ENCODE measurements at places on chromosomes 11 and 22. TPM values are rescaled to one million over a fixed set of nuclear protein-coding genes. Genes with fewer than 3 reads are reported as not detected.

PATE1 gene
- not detected for total RNA-seq

DNA sequence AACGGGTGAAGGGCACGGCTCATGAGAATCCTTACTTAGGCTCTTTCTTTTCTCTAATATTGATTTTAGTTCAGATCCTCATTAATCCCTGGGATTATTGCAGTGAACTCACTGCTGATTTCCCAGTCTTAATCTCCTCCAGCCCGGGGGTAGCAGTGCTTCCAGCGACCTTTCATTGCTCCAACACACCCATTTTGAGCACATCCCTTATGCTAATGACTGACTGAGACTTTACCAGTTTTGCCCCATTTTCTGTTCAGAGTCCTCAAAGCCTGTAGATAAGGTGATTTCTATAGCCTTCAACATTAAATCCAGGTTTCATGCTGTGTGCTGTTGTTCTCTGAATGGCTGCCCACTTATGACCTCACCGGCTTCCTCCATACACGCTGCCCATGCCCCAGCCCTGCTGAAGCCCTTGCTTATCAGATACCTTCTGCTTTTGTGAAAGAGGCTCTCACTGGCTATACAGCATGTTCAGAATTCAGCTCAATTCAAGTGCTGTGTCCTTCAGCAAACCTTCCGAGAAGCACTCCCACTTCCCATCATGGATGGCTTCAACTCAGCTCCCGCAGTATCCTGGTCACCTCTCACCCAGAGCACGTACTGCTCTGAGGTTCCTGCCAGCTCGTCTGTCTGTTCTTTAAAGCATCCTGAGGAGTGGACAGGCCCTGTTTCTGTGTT lies 49.0 kb downstream of the PPFIA1 start:
- no peak for DNase-seq

- no peak for DNase-seq
Observed at GRCh38 chr22:47408409-47408808, 646.0 kb downstream of the TBC1D22A start.

GRCh38 chr22:31826443-31826842 lies 72.6 kb downstream of the DEPDC5 start:
- no peak for DNase-seq

DNA sequence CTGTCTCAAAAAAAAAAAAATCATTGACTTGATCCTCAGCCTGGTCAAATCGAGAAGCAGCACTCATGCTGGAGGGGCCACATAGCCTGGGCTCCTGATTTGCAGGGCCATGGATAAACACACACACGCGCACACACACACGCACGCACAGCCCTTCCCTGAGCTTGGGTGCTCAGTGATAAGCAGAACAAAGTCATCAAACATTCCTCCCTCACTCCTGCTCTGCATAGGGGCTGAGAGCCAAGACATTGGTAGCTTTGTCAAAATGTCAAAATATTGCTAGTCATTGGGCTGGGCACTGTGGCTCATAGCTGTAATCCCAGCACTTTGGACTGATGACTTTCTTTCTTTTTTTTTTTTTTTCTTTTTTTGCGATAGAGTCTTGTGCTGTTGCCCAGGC lies 34.0 kb upstream of the A4GALT start:
- DNase-seq = no peak

CCDC73 gene
- total RNA-seq = not detected

DNA sequence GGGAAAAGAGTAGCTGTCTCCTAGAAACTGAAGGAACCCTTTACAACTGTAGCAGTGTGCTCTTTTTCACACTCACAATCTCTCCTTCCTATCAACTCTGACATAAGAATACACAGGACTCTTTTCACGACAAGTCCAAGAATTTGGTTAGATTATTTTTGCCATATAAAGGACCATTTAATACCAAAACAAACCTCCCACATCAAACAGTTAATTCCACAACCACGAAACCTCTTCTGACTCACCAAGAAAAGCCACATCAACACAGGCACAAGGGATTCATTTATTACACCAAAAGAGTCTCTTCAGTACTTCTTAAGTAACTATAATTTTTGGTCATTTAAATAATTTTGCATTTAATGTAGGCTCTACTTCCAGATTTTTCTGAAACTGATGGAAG lies 222.6 kb upstream of the PITPNB start:
- DNase-seq = no peak

DNA sequence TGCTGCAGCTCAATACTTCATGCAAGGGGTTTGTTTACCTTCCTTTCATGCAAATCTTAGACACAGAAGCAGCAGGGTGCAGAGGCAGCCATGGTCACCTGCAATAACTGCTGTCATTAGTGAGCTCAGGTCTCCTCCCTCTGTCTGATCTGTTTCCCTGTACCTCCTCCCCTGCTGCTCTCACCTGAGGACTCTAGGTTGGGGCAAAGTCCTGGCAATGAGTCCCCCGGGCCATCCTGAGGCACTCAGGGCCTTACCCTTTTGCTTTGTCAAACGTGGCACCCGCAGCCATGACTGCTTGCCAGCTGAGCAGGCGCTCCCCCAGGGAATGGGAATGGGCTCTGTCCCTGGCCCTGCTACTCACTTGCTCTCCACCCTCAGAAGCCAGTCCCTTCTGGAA lies 3.9 kb downstream of the LRRC10B start:
- no peak for DNase-seq

- DNase-seq = no peak
Observed at GRCh38 chr22:47366026-47366767, 603.7 kb downstream of the TBC1D22A start.

OR4A16 gene
- total RNA-seq = not detected

- no peak for DNase-seq
Observed at GRCh38 chr11:11989774-11990744, 18.4 kb downstream of the DKK3 start.

- DNase-seq = no peak
Observed at GRCh38 chr11:90135016-90135415, 553 bp downstream of the NAALAD2 start.

DNA sequence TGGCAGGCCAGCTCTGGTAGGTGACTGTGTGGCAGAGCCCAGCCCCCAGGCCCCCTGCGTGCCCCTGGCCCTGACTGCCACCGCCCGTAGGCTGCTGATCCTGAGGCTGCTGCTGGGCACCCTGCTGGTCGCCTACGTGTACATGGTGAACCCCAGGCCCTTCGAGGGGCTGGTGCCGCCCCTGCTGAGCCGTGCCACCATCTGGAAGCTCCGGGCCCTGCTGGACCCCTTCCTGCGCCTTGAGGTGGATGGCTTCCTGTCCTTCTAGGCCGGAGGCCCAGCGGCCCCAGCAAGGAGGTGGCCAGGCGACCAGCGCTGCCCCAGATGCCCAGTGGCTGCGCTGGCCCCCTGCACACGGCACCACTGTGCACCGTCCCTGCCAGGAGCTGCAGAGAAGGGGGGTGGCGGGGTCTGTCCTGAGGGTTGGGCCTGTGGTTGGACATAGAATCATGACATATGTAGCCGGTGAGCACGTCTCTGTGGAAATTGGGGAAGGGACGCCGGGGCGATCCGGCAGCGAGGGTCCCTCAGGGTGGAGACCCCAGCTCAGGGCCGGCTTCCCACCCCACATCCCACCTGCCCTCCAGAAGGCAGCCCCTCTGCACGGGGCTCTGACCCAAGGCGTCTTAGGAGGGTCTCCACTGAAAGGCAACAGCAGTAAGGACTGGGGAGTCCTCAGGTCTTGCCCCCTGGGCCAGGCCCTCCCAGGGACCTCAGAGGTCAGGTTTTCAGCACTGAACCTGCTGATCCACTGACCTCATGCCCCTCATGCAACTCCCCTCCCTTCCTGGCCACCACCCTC lies 185.4 kb downstream of the IGLL1 start:
- DNase-seq = no peak

DNA sequence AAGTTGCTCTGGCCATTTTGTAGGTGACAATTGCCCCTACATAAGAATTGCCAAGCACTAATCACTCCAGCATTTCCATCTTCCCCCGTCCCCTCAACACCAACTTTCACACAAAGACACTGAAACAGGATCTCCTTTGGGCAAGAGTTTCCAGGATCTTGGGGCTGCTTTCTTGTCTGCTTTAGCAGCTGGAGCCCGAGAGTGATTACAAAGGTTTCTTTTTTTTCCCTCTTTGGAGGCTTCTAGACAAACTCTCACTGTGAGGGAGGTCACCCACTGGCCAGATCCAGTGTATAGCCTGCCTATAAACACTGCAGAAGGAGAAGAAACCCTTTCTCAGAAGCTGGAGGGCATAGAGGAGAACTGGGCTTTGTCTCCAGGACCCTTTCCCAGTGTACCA lies 92.5 kb downstream of the APIP start:
- no peak for DNase-seq

POU2AF2 gene
- not detected for total RNA-seq

- no peak for DNase-seq
Observed at GRCh38 chr11:44637487-44637886, 72.0 kb downstream of the CD82 start.

- DNase-seq = no peak
Observed at GRCh38 chr11:57095417-57095816, 86.3 kb upstream of the LRRC55 start.

- DNase-seq = no peak
Observed at GRCh38 chr22:35717572-35717971, at the start of gene APOL5. TSS of gene APOL5 (plus strand) at chr22:35717872. CDS start at chr22:35717872, 0 bp downstream.

GRCh38 chr11:19670030-19670791 lies 42.4 kb upstream of the NAV2 start:
- DNase-seq = no peak

DNA sequence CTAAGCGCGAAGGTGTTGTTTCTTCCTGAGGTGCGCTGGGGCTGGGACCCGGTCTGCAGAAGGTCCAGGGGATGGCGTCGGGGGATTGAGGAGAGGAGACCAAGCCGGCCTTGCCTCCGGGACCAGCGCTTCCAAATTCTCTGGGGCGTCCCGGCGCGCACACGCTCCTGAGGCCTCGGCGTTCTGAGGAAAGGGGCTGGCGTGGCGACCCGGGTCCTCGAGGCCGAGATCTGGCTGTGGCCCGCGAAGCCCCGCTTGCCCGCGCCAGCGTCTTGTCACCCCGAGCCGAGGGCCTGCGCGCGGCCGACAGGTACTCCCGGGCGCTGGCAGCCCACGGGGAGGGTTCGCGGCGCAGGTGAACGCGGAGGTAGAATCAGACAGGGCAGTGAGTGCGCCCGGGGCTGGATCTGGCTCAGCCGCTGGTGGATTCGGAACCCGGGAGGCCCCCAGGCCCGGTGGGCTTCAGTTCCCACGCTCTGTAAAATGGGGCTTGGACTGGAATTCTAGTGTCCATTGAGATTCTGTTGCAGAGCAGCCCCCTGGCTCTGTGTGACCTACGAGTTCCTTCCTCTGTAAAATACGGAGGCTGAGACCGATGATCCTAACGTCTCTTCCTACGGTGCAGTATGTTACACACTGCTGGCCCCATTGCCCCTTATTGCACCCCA lies 14.7 kb downstream of the SSH3 start:
- DNase-seq = no peak

- no peak for DNase-seq
Observed at GRCh38 chr22:45197606-45198462, 34.1 kb downstream of the NUP50 start.

SYT9 gene
- not detected for total RNA-seq

DNA sequence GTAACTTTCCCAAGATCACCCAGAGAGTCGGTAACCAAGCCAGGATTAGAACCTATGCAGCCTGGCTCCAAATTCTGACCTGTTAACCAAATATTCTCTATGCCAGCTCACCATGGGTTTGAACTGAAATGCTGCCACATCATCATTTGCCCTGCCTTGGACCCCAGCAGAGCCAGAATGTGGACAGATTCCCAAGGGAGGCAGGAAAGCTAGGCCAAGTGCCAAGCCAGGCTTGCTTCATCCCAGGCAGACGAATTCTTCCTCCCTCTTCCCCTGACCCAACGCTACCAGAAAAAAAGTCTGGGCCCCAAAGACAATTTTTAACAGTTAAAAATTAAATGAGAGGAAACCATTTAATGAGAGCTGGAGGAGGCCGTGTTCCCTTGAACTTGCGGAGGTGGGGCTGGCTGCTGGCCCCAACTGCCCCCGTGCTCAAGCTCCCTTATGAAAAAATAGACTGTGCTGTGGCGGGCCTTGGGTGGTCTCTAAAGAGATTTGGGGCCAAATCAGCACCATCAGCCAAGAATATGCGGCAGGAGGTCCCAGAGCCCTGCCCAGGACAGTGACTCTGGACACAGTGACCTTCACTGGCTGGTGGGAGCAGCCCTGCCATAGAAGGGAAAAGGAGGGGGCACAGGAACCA lies 184.1 kb upstream of the SYT13 start:
- DNase-seq = no peak

DNA sequence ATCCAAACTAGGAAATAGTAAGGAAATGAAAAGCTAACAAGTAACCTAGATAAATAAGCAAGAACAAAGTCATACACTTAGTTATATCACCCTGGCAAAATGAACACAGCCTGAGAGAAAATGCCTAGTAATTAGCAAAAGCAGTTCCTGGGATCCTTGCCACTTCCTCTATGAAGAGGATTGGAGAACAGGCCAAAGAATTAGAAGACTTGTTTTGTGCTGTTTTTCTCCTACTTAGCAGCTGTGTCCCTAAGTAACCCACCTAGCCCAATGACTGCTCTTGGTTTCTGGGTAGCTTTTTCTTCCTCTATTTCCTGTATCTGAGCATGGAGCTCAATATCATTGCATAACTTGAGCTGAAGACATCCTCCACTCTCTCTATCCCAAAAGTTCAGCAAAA lies 713.9 kb downstream of the ETS1 start:
- no peak for DNase-seq

- DNase-seq = no peak
Observed at GRCh38 chr11:100963375-100963774, 166.2 kb downstream of the PGR start.

DNA sequence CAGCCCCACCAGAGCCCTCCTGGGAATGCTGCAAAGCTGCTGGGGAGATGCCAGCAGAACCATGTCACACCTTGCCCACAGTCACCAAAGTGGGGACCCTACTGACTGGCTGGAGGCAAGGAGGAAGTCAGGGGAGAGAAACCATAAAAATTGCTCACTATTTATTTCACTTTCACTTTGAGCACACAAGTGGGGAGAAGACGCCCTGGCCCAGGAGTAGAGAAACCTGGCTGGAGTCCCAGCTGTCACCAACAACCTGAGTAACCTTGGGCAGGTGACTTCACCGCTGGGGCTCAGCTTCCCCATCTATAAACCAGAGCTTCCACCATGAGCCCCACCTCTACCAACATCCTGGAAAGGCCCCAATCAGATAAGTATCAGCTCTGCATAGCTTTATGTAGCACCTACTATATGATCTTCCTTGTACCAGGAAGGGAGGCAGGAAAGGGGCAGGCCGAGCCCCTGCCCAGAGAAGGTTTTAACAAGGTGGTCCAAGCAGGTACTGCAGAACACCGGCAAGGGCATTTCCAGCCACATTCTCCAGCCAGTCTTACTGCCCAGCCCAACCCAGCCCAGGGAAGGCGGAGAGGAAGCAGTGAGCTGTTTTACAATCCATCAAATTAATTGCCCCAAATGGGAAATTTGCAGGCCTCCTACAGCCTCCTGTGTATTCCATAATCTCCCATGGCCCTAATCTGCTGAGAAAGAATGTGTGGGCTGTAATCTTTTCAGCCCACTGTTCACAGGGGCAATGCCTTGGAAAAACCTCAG lies 27.6 kb downstream of the PLEKHA7 start:
- DNase-seq = peak; percentile 5

MPPED2 gene
- total RNA-seq = not detected

TIMM10 gene
- total RNA-seq = 258 TPM

All from OCI-LY7 (cell line).